IPS DF 6.9 (cell line): ENCODE measurements at places on chromosomes 13 and 19.
A peak's percentile ranks its signal among the peaks of the same experiment; 100 is the strongest.

- DNase-seq, result no peak
These were observed 47.1 kb downstream of the ZNF568 start for GRCh38 chr19:36963280-36963679.

GRCh38 chr19:50931023-50931422 is 19.8 kb upstream of the KLK4 start:
- DNase-seq, result no peak

DNA sequence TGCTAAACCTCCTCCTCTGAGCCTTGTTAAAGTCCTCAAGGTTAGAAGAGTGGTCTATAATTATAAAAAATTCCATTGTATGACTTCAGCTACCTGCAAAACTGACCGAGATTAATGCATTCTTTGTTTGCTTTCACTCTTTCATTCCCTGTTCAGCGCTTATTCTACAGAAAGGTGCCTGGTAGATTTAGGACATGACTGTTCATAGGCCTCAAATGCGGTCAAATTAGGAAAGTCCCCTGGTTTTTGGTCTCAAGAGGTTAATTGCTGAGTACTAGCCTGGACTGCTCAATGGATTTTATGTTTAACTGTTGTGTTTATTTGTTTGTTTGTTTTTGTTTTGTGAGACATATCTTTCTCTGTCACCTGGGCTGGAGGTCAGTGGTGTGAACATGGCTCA is 35.4 kb downstream of the KL start:
- no peak for DNase-seq

DNA sequence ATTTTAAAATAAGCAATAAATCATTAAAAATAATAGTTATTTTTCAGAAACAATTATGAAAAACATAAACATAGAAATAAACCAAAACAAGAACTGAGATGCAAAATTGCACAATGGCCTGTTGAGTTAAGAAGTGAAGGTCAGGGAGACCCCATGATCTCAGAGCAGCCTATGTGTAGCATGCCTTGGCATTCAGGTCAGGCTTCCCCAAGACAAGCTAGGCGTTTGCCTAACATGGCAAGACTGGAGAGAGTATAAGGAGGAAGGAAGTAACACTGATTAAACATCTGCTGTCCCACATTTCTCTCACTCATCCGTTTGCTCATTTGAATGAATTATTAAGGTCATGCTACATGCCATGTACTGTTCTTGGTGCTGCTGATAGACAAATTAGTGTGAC is 291.8 kb downstream of the TSHZ3 start:
- DNase-seq, result no peak

- DNase-seq, result no peak
These were observed 960.0 kb upstream of the PCDH20 start for GRCh38 chr13:62375653-62376052.

GRCh38 chr13:89953581-89953980 is 1393.9 kb upstream of the MIR17HG start:
- DNase-seq, result no peak

- DNase-seq, result no peak
These were observed 5.5 kb downstream of the C2CD4C start for GRCh38 chr19:403221-404027.

DNA sequence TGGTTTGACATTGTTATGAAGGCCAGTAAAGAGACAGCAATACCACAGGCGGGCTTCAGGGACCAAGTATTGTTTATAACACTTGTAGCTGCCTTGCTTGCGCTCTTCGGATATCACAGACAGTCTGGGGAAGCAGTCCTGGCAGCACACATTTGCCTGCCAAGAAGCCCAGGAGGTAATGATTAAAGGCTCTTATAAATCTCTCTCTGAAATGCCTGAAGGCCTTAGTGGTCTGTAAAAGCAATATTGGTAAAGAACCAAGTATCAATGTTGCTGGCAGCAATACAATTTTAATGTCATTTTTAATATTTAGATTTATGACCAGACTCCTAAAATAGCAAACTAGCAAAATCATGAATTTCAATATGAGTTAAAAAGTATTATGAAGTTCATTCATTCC is 1312.4 kb downstream of the PCDH9 start:
- no peak for DNase-seq

DNA sequence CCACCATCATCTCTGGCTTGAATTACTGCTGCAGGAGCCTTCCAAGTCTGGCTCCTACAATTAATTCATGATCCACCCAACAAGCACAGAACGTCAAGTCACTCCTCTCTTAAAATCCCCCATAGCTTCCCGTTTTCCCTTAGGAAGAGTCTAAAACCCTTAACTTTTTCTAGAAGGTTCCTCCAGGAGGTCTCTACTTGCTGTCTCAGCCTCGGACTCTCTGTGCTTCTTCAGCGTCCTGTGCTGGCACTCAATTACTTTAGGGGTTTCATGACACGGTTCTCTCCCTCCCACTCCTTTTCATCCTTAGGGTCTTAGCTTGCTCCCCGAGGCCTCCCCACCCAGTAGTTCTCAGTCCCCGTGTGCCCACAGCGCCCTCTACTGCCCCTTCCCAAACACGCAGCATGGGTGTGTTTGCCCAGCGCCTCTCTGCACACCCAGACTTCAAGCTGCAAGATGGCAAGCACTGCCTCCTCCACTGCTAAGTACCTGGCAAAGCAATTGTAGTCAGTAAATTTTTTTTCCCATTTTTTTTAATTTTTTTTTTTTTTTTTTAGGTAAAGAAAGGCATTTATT is 25.8 kb upstream of the MAP3K10 start:
- DNase-seq, result peak; percentile 73

DNA sequence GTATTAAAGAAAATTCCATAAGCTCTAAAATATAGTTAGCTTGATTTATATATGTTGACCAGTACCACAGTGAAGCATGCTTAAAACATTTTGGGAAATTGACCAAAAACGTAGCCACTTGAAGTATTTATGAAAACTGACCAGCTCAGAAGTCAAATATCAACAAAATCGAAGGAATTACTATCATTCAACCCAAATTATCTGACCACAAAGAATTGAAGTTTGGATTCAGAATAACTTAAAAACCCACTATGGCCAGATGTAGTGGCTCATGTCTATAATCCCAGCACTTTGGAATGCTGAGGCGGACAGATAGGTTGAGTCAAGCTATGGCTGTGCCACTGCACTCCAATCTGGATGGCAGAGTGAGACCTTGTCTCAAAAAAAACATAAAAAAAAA is 31.9 kb downstream of the GPALPP1 start:
- DNase-seq, result no peak

DNA sequence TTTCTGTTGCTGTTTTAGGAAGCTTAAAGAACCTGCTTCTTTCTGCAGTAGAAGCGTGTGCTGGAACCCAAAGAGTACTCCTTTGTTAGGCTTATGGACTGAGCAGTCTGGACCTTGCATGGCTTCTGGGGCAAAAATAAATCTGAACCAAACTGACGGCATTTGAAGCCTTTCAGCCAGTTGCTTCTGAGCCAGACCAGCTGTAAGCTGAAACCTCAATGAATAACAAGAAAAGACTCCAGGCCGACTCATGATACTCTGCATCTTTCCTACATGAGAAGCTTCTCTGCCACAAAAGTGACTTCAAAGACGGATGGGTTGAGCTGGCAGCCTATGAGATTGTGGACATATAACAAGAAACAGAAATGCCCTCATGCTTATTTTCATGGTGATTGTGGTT is 103.1 kb downstream of the TNFRSF19 start:
- no peak for DNase-seq
